ENCODE measurements at places on chromosomes 6 and 20.

- DNase-seq = no peak
These were observed 98.8 kb downstream of the YTHDF1 start for GRCh38 chr20:63117151-63117550.

DNA sequence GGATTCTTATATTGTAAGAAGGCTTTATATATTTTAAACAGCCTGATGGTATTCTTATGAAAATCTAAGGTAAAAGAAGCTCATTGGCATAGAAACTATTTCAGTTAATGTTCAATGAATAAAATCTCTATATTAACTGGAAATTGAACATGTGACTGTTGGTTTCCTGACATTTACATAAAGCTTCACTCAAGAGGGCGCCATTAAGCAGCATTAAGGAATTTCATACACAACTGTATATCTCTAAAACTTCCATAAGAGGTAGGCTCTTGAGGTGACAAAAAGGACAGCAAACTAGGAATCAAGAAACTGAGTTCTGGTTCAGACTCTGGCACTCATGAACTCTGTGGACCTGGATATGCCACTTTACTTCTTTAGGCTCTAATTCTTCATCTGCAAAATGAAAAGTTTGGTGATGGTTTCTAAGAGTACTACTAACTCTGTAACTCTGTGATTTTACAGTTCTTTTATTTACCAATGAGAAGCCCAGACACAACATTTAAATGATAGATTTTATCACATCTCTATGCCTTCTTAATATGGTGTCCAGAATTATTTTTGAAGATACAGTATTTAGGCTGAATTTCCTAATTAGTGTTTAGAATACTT lies 147.5 kb downstream of the FLRT3 start:
- DNase-seq = peak; percentile 23

GRCh38 chr20:4610871-4611270 lies 110.8 kb upstream of the PRND start:
- DNase-seq = no peak

GRCh38 chr6:35919085-35919826 lies 1.6 kb downstream of the SRPK1 start:
- DNase-seq = peak; percentile 16

GRCh38 chr6:24966381-24966780 lies 30.6 kb upstream of the RIPOR2 start:
- DNase-seq = no peak

- no peak for DNase-seq
These were observed 140.3 kb upstream of the LAMP5 start for GRCh38 chr20:9374072-9374471.

DNA sequence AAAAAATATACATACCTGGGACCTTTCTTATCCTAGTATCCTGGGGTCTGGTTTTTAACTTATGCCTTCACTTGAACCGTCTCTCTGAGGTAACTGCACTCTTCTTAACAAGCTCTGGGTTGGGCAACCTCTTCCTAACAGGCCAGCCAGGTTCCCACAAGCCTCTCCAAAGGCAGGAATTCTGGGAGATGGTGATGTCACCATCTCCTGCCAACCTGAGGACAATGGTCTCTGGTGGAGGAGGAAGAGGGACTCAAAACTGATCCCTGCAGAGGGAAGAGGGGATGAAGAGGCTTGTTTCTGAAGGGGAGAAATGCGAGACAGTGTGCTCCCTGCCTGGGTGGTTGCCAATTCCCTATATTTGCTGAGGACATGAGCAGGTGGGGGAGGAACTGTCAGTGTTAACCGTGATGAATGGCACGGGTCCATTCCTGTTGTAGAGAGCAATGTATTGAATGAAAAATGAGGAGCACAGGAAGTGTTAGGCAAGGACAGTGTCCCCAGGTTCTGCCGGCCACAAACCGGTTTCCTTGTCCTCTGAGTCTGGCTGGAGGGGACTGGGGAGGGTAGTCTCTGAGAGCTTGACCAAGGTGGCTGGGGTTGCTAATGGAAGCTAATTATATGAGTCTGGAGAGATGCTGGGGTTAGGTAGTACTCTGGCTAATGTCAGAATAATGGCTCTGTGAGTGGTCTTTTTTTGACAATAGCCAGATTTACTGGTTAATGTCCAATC lies 95.5 kb downstream of the KCNB1 start:
- no peak for DNase-seq

- peak; percentile 30 for DNase-seq
These were observed 128.1 kb downstream of the OPRM1 start for GRCh38 chr6:154167126-154167525.

GRCh38 chr6:41471064-41471895 lies 74.9 kb upstream of the FOXP4 start:
- no peak for DNase-seq

DNA sequence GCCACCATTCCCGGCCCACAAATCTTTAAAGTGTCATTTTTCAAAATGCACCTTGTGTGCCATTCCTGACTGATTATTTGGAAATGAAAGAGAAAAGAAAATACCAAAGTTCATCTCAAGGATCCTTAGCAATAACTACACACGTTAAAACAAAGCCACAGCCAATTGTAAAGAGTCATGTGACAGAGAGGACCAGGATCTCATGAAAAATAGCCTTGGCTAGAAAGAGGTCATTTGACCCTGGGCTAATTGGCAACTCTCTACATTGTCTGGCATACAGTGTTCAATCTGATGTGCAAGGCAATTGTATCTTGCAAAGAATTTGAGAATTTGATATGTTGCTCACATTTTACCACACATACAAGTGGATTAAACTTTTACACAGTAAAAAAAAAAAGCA lies 31.6 kb upstream of the HLA-G start:
- no peak for DNase-seq

DNA sequence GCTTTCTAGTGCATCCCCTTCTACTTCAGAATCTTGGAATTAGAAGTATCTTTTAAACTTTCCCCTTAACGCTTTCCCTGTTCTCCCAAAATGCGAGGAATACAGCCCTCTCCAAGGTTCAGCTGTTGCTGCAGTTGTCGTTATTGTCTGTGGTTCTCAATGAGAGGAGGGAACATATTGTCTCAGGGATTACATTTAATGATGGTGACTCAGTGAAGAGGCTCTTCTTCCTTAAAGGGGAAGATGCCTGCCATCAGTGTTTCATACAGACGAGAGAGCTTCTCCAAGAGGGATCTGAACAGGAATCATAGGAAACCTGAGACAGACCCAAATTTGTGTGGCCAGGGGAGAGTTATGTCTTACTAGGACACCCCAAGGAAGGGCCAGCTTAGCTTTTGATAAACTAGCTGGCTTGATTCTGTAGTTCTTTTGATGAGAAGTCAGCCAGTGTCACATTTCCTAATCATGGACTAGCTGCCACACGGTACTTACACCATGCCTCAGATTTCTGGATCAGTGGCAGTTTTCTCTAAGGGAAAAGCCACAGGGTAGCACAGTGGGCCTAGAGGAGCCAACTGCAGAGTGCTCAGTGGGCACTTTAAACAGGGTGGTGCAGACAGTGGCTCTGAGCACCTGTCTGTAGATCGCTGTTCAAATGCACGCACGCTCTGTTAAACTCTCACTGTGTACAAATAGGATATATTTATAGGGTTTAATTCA lies 59.7 kb upstream of the TMEM181 start:
- peak; percentile 37 for DNase-seq

DNA sequence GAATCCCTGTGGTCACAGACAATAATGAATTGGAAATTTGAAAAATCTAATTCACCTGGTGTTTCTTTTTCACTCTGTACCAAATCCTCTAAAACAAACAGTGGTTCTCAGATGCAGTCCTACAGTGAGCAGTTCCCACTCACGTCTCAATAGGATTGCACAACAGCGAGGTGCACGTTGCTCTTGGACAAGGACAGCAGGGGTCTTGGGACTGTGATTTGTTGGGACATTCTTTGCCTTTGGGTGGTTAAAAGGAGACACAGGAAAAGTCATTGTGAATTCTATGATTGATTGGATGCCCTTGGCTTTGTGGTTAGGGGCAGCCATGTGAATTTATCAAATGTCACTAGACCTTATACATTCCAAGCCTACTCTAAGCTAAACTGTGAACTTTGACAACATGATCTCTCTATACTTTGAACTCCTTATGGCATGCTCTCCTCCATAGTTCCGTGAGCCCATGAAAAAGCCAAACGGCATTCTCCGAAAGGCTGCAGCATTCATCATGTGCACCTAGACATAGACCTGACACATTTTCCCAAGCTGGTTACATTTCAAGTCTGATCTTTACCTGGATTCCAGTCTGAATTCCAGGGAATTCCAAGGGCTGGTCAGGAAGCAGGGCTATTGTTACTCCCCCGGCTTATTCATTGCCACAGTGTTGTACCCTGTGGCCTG lies 647 bp downstream of the UNC93A start:
- no peak for DNase-seq

DNA sequence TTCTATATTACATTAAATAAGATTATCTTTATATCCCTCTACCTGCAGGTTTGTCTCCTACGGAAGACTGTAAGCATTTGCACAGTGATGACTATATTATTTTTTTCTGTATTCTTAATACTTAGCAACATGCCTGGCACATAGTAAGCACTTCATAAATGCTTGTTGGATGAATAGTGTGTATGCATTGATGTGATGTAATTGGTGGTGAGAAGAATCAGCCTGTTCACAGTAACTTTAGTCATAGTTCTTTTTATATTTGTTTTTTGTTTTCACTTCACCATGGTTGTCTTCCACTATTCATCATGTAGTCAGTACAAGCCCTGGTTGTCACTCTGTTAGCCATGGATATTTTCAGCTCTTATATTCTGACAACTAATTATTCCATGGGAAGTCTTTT lies 184.0 kb upstream of the FLRT3 start:
- DNase-seq = no peak

- no peak for DNase-seq
These were observed 184.2 kb upstream of the FOXA2 start for GRCh38 chr20:22768266-22769178.

- DNase-seq = no peak
These were observed at the start of gene APCDD1L for GRCh38 chr20:58515233-58516212. Gene APCDD1L, minus strand, starts transcription at chr20:58515399. Its CDS starts 692 bp downstream, at chr20:58514707.

- DNase-seq = peak; percentile 76
These were observed 63.6 kb downstream of the HUS1B start for GRCh38 chr6:593139-593906.

DNA sequence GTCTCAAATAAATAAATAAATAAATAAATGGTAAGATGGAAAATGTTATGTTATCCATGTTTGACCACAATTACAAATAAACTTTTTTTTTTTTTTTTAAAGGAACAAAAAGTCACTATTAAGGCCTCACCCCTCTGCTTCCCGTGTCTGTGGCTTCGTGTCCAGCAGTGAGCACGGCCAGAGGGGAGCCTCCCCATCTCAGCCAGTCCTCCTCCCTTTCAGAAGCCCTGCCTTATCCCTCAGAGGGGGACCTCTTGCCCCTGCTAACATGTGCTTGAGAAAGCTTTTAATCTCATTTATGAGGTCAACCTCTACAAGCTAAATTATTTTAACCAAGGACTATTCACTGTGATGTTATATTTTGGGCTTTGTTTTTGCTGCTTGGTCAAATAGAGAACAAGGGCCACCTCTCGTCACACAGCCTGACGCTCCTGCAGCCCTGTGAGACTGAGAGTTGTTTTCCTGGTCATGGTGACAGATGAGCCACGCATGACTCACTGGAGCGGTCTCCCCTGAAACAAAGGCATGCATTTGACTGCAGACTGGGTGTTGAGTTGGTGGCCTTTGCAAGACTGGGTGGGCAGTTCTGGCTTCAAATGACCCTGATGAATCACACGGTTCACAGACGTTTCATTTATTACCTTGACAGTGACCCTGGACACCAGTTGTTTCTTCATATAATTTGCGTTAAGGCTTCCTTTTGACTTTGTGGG lies 131.8 kb downstream of the TIAM2 start:
- no peak for DNase-seq

DNA sequence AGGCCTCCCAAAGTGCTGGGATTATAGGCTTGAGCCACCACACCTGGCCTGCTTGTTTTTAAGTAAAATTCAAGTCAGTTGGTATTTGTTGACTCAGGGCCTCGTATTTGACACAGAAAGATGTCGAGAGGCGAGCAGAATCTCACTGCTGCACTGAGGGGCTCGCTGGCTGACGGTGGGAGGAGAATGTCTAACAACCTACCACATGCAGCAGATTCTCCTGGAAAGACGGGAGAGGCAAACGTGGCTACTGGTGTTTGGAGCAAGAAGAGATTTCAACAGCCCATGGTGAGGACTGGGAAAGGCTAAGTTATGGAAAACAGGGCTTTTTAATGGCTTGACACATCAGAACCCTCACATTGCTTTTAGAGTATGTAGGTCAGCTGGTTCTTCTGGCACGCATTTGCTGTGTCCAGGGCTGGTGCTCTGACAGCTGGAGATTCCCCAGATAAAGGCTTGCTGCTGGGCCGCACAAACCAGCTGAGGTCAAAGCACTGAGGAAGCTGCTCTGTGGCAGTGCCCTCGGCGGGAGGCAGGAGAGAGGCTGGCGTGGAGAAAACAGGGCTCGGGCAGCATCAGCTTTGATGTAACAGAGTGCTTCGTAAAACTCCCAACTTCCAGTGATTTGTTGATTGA lies 84.2 kb upstream of the FRMD1 start:
- DNase-seq = no peak

GRCh38 chr20:57261457-57262251 lies 4.8 kb downstream of the BMP7 start:
- no peak for DNase-seq

- no peak for DNase-seq
These were observed 204.0 kb downstream of the PTPRK start for GRCh38 chr6:128316258-128316929.

DNA sequence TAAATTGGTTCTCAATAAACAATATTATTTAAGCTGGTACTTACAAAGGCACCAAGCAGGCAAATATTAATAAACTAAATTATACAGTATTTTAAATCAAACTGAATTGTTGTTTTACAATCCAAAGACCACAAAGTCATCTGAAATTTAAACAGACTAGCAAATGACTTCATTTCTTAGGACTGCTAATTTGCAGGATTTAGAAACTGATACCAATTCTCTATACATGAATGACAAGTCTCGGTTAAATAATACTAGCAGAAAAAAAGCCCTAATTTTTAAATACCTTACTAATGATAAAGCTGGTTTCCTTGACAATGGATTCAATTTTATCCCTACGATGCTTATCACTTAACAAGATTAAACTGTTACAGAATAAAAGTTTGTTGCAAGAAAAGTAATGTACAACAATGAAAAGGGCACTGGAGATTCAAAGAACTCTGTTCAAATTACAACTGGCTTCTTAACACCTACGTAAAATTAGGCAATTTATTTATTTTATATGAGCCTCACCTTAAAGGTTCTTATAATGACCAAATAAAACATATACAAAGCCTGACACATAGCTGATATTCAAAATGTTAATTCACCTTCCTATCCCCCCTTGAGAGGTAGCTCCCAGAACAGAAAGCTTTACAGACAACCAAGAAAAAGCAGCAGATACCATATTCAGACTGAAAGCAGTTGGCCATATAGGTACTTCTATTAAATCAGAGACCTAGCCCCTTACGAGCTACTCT lies 33.1 kb downstream of the HBS1L start:
- DNase-seq = no peak

- DNase-seq = no peak
These were observed 639.2 kb downstream of the RFPL4B start for GRCh38 chr6:112986321-112986720.

- no peak for DNase-seq
These were observed 154.5 kb upstream of the SCGN start for GRCh38 chr6:25497383-25498040.
